Fibroblast of lung (primary cell): ENCODE measurements at places on chromosomes 6 and 20. TPM values are rescaled to one million over a fixed set of nuclear protein-coding genes. Genes with fewer than 3 reads are reported as not detected.

- peak; percentile 64 for DNase-seq
- H3K4me1 ChIP-seq: no peaks in the 10 kb centered on the region
- no peak overlapping the region for H3K27ac ChIP-seq
- H3K4me3 ChIP-seq: no peak overlapping the region
- peaks cover 6% of the 10 kb centered on the region for H3K36me3 ChIP-seq
Observed at GRCh38 chr20:64038565-64039292, 2.7 kb downstream of the C20orf204 start.

TNNC2 gene
- 1.2 and 1.4 TPM in 2 replicates for polyA plus RNA-seq

MBOAT1 gene
- polyA plus RNA-seq: 3.1 and 3.9 TPM in 2 replicates

DDO gene
- polyA plus RNA-seq: 1.3 and 3.9 TPM in 2 replicates
